ENCODE measurements at places on chromosomes 5 and 9.

- DNase-seq: no peak
Measured at GRCh38 chr5:153952893-153953292, 85.8 kb downstream of the FAM114A2 start.

DNA sequence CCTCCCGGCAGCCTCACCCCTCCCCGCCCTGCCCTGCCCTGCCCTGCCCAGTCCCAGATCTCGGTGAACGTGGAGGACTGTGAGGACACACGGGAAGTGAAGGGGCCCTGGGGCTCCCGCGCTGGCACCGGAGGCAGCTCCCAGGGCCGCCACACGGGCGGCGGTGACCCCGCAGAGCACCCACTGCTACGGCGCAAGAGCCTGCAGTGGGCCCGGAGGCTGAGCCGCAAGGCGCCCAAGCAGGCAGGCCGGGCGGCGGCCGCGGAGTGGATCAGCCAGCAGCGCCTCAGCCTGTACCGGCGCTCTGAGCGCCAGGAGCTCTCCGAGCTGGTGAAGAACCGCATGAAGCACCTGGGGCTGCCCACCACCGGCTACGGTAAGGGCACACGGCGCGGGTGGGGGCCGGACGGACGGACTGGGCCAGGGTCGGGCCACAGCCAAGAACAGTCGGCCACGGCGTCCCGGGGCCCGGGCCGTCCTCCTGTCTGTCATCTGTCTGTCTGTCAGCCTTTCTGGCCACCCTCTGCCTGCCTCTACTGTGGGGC lies 84.2 kb downstream of the KCNT1 start:
- DNase-seq: no peak

DNA sequence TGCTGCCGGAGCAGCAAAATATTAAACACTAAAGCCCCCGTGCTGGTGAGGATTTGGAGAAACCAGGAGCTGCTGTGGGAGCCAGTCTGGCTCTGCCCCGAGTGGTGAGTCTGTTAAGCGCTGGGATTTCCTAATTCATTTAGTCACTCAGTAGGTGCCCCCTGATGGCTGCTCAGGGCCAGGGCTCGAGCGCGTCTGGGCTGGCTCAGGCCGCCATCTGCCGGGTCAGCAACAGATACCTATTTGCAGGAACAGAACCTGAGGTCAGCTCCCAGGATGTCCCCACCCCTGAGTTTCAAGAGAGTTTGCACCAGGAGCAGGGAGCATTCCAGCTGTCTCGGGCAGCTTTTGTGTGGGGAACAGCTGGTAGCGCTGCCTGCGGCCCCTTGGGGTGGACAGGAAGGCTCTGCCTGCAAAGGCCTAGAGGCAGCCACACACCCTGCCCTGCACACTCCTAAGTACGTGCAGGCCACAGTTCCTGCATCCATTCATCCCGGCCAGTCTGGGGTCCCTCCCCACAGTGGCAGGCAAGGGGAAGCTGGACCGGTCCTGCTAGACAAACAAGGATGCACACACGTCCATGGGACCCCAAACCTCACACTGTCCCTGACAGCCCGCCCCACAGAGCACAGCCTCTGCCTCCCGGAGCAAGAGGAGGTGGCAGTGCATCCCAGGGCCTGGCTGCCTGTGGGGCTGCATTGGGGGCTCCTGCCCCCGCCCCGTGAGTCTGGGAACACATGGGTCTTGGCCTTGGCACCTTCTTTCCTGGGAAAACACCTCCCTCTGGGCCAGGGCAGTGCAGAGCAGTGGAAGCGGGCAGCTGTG lies 83.7 kb downstream of the ADAMTS2 start:
- no peak for DNase-seq

DNA sequence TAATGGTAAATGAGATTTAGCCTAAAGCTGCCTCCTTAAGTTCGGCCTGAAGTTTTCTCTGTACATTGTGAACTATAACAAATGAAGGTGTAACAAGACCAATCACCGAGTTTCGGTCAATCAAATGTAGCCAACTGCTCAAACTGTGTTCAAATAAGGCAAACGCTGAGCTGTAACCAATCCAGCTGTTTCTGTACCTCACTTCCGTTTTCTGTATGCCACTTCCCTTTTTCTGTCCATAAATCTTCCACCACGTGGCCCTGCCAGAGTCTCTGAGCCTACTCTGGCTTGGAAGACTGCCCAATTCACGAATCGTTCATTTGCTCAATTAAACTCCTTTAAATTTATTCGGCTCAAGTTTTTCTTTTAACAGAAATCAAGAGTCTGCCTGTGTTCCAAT lies 193.5 kb upstream of the KLF9 start:
- DNase-seq: no peak

DNA sequence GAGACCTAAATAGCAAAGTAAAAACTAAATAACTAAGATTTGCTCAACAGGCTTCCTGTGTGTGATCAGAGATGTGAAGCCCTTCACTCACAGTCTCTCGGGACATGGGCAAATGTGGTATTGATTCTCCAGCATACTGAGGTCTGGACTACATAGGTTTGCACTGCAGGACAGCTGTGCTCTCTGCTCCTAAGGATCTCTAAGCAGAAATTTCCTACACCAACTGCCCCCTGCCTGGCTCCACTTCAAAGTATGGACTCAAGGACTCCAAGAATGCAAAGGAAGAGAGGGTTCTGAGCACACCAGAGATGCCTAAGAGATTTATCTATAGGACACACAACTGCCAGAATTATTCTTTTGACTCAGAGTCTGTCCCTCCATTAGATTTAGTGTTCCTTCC lies 487.2 kb downstream of the SEMA5A start:
- no peak for DNase-seq

- DNase-seq: no peak
Measured at GRCh38 chr5:89983216-89983615, 426.3 kb downstream of the CETN3 start.

GRCh38 chr5:79510638-79511037 lies 3.3 kb downstream of the HOMER1 start:
- no peak for DNase-seq

GRCh38 chr9:629146-629545 lies 212.4 kb upstream of the DMRT1 start:
- DNase-seq: no peak

GRCh38 chr5:80745490-80745889 lies 90.7 kb upstream of the DHFR start:
- no peak for DNase-seq

DNA sequence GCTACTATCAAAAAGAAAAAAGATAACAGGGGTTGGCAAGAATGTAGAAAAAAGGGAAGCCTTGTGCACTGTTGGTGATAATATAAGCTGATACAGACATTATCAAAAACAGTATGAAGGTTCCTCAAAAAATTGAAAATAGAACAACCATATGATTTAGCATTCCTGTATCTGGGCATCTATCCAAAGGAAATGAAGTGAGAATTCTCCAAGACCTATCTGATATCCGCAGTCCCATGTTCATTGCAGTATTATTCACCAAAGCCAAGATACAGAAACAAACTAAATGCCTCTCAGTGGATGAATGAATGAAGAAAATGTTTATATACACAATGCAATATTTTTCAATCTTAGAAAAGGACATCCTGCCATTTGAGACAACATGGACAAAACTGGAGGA lies 1943.3 kb downstream of the MAT2B start:
- DNase-seq: no peak

DNA sequence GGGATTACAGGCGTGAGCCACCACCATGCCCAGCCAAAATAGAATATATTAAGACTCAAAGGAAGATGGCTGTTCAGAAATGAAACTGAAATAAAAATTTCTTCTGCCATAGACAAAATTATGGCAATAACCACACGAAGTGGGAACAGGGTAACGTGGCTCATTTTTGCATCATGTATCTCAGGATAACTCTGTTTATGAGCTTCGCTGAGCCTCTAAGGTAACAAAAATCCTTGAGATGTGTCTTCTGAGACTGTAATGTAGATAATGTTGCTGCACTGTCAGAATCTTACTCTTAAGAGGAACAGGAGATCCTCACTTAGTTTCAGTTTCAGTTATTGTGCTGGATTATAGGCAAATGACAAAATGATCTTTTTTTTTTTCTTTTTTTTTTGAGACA lies 153.8 kb downstream of the GOLPH3 start:
- DNase-seq: peak; percentile 10

DNA sequence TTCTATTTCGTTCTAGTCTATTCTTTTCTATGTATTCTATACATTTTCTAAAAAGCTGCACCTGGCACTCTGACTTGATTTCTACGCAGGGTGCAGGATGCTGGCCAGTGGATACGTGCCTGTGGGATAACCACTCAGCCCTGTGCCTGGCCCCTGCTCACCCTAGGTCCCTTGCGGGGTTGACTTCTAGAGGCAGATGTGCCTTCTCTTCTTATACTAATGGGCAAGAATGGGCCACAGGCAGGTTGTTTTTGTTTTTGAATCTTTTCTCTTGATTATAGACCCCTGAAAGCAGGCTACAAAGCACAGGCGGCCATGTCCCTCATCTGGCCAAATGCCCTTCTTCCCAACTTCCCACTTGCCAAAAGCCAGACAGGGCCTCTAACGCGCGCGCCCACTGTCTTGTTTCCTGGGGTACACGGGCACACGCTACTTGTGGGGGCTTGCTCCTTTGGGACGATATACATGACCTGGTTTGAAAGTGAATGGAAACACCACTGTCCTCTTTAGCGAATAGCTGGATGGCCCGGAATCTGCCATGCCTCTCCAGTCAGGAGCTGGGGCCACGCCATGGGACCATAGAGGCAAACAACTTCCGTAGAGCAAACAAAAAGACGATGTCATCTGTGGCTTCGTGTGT lies 162.7 kb upstream of the IRX2 start:
- no peak for DNase-seq

DNA sequence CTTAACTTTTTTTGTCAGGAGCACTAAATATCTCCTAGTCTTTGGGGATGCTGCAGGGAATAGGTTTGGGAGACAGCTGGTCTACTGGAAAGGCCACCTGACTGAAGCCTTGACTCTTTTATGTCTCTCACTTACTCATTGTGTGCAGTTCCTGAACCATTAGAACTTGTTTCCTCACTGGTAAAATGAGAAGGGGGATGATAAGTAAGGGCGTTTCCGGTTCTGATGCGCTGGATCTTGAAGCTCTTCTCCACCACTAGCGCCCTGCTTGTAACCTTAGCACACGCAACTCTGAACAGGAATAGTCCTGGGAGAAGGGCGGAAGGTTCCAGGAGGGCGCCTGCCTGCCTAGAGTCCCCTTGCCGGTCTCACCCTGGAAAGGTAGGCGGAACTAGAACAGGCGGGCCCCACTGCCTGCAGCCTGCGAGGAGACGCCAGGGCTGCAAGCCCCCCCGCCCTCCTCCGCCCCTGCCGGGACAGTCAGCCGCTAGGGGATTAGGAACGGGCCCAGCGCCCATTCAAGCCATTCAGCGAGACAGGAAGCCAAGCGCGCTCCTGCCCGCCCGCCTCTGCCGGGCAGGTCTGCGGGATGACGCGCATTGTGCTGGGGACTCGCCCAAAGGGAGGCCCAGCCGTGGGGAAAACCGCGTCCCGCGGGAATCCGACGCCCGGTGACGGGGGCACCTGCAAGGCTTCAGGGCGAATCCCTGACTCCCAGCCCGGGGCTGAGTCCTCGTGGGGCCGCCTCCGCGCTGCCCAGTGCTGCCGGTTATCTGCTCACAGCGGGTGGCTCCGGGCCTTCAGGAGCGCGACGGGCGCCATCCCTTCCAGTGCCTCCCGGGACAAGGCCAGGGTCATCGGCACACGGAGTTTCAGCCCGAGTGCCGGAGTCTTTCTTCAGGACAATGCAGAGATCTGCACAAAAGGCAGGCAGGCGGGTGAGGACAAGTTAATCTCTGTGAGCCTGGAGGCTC lies 44.0 kb upstream of the XPA start:
- peak; percentile 17 for DNase-seq

DNA sequence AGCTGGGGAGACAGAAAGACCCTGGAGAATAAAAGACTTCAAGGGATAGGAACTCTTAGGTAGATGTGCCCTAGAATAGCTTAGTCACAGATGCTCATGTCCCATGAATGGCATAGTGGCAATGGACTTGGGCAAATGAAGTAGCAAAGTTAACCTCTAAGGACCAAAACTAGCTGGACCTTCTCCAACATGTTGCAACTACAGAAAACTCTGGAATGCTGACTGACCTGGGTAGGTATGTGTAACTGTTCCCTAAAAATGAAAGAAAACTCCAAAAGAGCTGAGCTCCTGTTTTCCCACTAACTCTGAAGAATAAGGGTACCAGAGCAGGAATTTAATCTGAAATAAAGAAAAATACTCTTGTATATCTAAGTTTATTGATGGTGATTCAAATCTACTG lies 12.5 kb upstream of the LPAR1 start:
- no peak for DNase-seq

DNA sequence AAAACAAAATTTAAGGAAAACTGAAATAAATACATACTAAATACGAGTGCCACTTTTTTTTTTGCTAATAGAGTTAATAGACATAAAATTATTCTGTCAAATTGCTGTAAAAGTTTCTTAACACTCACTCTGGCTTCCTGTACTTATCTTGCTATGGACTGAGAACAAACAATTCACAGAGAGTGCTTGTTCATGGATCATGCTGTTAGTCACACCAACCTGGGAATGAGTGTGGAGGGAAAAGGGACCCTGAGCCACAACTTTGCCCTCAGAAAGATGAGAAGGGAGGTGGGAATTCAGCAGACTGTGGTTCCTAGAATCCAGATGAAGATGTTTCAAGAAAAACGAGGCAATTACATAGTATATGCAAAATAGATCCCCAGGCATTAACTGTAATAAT lies 246.9 kb downstream of the FBXL7 start:
- no peak for DNase-seq

- peak; percentile 24 for DNase-seq
Measured at GRCh38 chr5:73895471-73895870, 269.5 kb downstream of the ARHGEF28 start.

DNA sequence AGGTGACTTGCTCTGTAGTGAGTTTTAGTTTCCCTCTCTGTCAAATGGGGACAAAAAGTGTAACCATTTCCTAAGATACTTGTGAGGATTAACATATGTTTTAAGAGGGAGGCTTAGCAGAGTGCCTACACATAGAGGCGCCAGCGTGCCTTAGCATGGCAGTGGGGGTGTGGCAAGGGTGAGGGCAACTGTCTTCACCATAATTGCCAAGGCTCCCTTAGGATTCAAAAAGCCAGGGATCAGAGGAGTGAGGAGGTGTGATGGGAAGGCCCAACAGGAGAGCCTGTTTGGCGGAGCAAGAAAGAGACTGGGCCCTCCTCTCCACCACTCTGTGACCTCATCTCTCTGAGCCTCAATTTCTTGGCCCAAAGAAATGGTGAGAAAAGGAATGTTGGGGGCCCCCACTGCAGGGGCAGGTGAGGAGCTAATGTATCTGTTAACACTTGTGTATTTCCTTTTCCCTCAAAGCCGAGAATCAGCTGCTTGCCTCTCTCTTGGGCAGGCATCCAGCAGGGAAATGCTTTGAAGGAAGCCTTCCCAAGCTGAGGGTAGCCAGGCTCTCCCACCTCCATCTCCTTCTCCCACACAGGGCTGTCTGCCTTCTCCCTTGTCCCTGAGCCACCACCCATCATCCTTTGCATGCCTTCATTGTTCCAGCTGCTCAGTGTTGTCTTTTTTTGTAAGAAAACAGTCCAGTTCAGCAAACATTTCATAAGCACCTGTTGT lies 76.0 kb downstream of the DAB2IP start:
- DNase-seq: no peak

DNA sequence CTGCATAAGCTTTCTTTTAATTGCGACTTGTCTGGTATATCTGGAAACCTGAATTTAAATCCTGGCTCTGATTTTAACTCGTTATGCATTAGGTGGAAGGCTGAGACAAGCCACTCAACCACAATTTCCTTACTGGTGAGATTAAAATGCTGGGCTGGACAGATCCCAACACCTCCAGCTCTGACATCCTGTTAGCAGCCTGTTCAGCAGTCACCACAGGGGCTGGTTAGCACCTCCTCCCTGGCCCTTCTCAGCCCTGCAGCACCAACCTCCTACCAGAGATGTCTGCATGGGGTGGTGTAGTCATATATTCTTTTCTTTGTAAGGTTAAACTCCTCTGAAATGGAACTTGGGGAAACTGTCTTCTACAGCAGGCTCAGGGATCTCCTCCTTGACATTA lies 156.5 kb upstream of the NFIL3 start:
- no peak for DNase-seq

Measured in activated CD4-positive, alpha-beta T cell treated with anti-CD3 and anti-CD28 coated beads, Interleukin-2, Interleukin-4, amounts not matched to agents 100 ng/mL and 50 ng/mL, durations not matched to agents 16 hours and 8 hours (primary cell).